ENCODE measurements at places on chromosomes 5 and 9.

- DNase-seq, result no peak
These were observed 23.6 kb upstream of the TEK start for GRCh38 chr9:27085456-27085855.

DNA sequence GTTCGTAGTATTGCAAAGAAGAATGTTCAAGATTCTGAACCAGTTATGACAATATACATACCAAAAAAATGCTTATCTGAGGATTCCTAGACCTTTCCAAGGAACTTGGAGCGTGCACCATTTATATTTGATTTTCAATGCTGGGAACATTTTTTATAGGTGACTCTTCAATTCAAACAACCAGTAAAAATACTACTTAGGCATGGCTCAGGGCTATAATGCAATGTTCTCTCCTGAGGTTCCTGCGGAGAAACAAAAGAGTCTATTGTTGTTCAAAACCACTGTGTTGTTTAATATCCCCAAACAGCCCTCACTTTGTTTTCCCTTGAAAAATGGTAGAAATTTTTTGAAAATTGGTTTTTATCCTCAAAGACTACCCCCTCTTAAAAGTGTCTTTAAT is 335.7 kb upstream of the IZUMO3 start:
- no peak for DNase-seq

- DNase-seq, result no peak
These were observed 120.4 kb upstream of the RFX3 start for GRCh38 chr9:3646226-3646625.

GRCh38 chr9:127030814-127031740 is 91.4 kb downstream of the ANGPTL2 start:
- no peak for DNase-seq

- DNase-seq, result no peak
These were observed 33.9 kb upstream of the ABCA1 start for GRCh38 chr9:104961701-104962359.

DNA sequence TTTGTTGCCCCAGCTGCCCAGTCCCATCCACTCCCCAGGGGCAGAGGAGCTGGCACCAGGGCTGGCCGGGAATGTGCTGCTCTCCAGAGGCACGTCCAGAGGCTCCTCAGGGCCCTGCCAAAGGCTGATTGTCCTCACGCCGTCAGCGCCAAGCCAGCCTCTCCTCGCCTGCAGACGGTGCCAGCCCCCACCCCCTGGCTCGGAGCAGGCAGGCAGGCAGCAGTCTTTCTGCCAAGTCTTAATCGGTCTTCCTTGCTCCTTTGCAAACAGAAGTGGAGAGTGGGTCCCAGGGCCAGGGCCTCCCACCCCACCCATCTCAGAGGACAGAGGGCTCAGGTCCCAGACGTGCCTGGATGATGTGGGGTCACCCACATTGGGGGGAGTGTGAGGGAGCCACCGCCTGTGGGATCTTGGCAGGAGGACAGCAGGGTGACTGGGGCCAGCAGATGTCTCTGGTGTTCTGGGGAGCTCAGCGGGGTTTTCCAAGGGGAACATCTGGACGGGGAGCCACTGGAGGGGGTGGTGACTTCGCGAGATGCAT is 36.3 kb downstream of the FAM163B start:
- no peak for DNase-seq

- DNase-seq, result no peak
These were observed 9.4 kb downstream of the OTULINL start for GRCh38 chr5:14590949-14591348.

- DNase-seq, result no peak
These were observed 164.5 kb upstream of the RGS7BP start for GRCh38 chr5:64341340-64341739.

DNA sequence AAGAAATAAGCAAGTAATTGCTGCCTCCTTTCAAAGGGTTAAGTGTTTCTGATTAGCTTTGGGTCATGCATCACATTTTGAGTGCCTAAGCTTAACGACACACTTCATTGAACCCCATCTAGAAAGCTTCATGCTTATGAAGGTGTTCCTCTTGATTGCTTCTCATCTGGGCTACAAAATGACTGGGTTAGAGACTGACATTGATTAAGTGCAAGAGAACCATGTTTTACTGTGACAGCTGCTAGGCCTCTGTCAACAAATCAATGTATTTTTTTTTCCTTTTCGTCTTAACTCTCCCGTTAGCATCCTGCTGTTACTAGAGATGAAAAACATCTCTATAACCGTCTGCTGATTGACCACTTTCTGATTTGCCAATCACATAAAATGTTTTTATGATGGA is 725.0 kb downstream of the TLE1 start:
- DNase-seq, result no peak

DNA sequence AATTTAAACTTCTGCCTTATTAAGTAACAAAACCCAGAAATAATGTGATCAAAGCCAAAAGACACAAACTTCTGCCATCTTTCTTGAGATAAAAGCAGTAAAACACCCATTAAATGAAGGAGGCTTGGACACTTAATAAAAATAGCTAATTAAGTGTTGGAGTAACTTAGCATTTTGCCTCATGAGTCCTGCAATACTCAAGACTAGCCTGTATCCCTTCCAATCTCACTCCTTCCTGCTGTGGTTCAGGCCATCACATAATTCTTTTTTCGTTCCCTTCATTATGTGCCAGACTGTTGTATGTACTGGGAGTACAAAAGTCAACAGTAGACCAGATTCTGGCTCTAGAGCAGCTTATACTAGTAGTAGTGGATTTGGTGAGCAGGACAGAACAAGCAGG is 250.2 kb downstream of the NFIB start:
- no peak for DNase-seq

DNA sequence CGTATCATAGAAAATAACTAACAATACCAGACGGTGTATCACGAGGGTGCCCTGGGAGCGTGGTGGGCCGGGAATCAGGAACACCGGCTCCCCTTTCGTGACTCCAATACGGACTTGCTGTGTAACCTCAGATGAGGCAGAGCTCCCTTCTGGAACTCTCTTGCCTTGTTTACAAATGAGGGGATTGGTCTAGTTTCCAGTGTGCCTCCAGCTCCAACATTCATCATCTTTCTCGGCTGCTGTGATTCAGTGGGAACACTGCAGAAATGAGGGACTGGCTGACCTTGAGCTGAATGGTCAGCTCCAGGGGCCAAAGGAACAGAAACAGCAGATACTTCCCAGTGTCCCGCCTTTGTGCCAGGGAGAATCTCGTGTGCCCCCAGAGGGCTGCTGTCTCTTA is 22.6 kb upstream of the TGFBI start:
- DNase-seq, result no peak

DNA sequence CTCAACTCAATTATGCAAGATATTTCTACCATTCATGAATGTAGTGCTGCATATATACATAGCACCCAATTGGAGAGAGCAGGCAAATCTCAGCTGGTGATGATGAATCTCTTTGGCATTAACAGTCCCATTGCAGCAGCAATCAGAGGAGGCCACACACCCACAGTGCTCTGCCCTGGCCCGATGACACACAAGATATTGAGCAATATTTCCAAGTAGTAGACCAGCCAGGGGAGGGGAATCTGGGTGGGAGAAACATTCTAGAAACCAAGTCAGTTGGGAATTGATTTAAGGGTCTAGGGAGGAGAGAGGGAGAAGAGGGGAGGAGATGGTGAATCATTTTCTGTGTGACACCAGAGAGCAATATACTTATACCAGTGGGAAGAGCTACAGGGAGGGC is 14.9 kb upstream of the C5orf63 start:
- DNase-seq, result no peak

GRCh38 chr5:20028506-20028905 is 40.5 kb upstream of the CDH18 start:
- DNase-seq, result no peak

GRCh38 chr9:85516976-85517637 is 224.6 kb downstream of the AGTPBP1 start:
- no peak for DNase-seq

- DNase-seq, result no peak
These were observed 720.7 kb upstream of the CTNND2 start for GRCh38 chr5:12624776-12625560.

DNA sequence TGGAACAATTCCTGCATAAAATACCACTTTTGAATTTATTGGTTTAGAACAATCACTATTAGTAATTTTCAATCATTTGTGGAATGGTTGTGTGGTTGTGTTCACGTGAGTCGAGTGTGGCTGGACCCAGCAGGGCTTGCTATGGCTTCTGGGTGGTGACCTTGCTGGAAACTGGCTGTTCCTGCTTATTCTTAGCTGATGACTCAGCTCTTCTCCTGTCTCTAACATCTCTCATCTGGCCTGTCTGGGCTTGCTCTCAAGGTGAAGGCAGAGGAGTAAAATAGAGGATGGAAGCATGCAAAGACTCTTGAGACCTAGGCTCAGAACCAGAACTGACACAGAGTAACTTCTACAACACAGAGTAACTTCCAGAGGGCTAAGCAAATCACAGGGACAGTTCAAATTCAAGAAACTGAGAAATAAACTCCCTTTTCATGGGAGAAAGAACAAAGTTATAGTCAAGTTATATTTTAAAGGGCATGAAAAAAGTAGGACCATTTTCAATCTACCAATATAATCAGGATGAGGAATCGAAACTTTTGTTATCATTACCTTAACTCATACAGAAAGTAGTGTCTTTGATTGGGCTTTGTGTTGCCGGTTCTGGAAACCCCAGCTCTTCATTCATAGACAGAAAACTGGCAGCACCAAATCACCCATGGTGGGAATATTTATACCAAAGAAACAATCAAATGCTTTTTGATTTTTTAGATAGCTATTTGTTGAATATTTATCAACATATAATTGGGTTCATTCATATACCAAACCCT is 665.1 kb downstream of the CDH18 start:
- DNase-seq, result no peak

- no peak for DNase-seq
These were observed 12.8 kb downstream of the FGFR4 start for GRCh38 chr5:177099422-177100093.

- DNase-seq, result no peak
These were observed 39.4 kb upstream of the GRAMD2B start for GRCh38 chr5:126383776-126384175.

DNA sequence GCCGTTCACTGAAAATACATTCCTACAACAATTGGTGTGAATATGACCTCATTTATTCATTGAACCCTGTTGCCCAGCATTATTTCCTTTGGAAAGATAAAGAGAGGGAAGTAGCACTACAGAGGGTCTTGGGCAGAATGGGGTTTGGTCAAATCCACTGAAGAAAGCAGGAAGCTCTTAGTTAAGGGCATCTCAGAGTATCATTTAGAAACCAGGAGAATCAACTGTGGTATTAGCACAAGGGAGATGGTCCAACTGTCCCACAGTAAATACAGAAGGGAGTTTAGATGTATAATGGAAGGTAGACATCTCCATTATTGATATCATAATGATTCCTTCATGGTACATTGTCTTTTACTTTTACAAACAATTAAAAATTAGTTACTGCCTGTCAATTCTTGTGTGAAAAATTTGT is 47.1 kb downstream of the LIX1 start:
- DNase-seq, result no peak

DNA sequence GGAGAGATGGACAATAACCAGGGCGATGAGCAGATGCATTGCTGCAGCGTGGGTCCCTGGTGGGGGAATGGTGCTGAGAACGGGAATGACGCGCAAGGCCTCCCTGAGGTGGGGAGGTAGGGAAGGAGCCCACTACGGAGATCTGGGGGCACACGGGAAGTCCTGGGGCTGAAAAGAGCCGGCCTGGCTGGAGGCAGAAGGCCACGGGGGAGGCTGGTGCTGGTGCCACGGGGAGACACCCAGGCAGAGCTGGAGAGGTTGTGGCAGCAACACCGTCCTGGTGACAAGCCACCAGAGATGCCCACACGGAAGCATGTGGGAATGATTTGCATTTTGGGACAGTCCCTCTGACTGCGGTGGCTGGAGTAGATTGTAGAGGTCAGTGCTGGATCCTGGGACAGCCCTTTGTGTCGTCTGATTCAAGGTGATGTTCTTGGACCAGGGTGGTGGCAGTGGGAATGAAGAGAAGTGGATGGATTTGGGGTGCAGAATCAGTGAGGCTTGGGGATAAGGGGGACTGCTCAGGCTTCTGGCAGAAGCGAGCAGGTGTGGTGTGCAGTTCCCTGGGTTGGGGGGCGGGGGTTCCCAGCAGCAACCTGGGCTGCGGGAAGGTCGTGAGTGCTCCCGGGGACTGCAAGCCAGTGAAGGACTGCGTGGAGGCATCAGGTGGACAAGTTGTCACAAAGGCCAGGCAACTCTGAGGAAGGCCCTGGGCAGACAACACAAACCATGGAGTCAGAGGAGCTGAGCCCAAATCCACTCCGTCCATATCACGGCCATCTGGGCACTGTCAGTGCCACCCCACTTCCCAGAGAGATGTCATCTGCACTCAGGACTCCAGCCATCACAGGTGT is 25.2 kb upstream of the CNOT6 start:
- DNase-seq, result no peak

DNA sequence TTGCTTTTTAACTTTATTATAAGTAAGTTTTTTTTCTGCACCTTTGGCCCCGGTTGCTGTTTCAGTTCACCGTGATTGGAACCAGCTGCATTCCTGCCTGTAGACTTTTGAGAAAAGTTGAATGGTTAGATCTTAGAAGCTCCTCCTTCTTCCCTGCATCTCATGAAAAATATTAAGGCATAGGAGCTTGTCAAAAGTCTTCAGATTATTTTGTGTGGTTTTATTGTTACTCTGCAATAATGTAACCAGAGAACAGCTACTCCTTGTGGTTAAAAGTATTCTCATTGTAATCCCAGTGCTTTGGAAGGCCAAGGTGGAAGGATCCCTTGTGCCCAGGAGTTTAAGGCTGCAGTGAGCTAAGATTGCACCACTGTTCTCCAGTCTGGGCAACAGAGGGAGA is 3.3 kb upstream of the SLC2A8 start:
- DNase-seq, result no peak

GRCh38 chr9:75299324-75299723 is 211.0 kb downstream of the OSTF1 start:
- no peak for DNase-seq

DNA sequence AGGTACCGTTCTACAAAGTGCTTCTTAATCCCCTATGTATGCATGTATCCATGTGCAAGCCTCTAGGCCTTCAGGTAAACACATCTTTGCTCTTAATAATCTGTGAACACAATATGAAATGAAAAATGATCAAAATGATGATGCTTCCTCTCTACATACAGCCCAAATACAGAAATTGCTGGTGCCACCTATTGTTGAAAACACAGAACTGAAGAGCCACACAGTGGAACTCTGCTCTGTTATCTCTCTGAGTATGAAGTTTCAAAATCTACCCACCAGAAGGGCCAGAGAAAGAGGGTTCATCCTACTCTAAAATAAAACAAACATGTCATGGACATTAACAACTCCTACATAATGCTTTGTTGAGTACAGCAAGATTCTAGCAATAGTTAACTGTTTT is 71.3 kb downstream of the GLIS3 start:
- no peak for DNase-seq

DNA sequence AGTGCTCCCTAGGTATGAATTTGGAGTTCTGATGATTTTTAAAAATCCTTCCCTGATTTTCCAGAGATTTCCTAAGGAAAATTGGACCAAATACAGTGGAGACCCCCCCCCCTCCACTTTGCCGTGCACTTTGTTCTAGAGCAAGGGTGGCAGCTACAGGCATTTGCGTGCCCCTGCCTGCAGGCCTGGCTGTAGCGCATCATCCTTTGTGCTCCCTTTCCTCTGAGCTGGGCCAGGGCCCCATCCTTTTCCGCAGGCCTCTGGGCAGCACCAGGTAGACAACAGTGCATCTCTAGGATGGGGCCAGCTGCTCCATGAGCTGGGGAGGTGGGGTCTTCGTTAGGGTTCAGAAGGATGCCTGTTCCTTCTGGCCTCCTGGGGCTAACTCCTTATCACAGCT is 39.6 kb downstream of the TRIO start:
- no peak for DNase-seq
